MV-4-11 (cell line): ENCODE measurements at places on chromosomes 3 and 15.

DNA sequence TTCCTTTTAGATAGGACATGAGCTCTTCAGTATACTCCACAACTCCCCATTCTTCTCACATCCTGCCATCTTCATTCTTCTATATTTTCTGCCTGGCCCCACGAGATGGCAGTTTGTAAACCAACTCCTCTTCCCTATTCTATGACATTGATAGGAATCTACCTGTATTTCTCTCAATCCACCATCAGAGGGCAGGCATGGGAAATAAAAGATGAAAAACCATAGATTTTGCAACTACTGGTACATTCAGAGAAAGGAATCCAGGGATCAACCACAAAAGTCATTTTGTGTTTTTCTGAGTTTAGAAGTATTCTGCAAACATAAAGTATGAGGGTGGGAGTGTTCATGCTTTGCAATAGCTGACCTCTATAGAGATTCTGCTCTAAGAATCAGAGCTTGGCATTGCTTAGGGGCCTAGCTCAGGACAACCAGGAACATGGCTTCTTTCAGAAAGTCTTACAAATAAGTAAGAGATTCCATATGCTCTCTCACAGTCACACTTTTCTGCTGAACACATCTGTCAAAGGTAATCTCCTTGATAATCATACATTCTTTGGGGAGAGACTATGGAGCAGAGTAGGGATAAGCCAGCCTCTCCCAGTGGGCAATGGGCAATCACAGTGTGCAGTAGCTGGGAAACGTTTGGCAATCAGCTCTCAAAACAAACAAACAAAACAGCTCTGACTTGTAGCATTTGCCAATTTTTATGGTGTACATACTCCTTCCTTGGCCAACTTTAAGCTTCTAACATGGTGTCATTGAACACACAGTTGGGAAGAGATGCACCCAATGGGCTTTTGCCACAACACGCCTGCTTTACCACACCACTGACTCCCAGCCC is 43.1 kb upstream of the SLC25A36 start:
- DNase-seq = peak; percentile 83

DNA sequence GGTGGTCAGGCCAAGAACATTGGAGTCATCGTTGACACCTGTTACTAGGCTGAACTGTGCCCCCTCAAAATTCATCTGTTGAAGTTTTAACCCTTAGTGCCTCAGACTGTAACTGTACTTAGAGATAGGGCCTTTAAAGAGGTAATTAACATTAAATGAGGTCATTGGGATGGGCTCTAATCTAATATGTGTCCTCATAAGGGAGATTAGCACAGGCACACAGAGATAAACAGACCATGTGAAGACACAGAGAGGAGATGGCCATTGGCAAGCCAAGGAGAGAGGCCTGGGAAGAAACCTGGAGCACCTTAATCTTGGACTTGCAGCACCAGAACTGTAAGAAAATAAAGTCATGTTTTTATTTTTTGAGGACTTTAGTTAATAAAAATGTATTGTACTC is 59.6 kb downstream of the PLCL2 start:
- DNase-seq = no peak

DNA sequence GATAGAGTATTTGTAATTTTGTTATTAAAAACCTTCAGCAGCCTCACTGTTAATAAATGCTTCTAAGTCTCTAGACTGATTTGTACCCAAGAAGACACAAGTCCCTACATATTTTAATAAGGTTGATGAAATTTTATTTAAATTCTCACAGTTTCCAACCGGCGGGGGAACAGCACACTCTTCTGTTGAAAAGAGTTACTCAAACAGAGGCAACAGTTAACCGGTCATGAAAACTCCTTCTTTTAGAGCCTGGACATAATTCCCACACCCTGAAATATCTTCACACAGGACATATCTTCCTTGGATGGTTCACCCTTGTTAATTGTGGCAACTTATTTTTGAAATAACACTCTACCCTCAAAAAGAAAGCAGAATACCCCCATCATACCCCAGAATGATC is 278.8 kb downstream of the FOXP1 start:
- no peak for DNase-seq

- DNase-seq = no peak
Observed at GRCh38 chr3:170555329-170555728, 30.5 kb downstream of the SLC7A14 start.

- DNase-seq = no peak
Observed at GRCh38 chr3:170085396-170085795, 47.6 kb downstream of the GPR160 start.

DNA sequence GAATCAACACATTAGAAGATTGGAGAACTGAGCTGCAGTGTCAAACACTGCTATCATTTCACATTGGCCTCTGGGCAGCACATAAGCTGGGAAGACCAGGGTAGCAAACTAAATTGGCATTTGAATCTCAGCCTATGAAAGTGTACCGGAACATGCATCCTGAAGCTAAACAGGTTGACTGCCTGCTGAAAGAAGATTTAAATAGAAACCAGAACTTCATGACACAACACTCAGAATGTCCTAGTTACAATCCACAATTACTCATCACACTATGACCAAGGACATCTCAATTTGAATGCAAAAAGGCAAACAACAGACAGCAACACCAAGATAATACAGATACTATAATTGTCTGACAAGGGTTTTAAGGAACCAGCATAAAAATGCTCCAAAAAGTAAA is 26.2 kb downstream of the TM2D3 start:
- peak; percentile 52 for DNase-seq
